COR-L47 (cell line): ENCODE measurements at places on chromosomes 7 and 10.
A peak's percentile ranks its signal among the peaks of the same experiment; 100 is the strongest.

- DNase-seq, result no peak
Measured at GRCh38 chr7:132977234-132977633, 104.7 kb downstream of the CHCHD3 start.

DNA sequence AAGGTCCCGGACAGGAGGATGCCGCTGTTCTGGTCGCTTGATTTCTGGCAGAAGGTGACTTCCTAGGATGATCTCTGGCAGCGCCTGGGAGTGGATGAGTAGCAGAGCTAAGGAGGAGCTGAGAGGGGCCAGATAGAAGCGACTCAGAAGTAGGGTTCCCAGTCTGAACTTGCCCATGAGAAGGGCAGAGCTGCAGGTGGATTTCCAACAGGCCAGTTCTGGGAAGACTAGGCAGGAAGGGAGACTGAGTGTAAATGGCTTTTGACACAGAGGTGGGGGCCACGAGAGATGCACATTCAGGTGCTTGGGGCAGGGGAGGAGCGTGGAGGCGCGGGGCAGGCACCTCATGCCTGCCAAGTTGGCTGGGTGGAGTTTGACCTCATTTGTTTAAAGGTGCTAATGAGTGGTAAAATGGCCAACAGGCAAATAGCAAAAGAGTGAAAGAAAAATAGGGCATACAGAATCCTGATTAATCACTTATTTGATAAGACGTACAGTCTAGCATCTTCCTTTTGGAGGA is 58.8 kb downstream of the SHH start:
- DNase-seq, result no peak

DNA sequence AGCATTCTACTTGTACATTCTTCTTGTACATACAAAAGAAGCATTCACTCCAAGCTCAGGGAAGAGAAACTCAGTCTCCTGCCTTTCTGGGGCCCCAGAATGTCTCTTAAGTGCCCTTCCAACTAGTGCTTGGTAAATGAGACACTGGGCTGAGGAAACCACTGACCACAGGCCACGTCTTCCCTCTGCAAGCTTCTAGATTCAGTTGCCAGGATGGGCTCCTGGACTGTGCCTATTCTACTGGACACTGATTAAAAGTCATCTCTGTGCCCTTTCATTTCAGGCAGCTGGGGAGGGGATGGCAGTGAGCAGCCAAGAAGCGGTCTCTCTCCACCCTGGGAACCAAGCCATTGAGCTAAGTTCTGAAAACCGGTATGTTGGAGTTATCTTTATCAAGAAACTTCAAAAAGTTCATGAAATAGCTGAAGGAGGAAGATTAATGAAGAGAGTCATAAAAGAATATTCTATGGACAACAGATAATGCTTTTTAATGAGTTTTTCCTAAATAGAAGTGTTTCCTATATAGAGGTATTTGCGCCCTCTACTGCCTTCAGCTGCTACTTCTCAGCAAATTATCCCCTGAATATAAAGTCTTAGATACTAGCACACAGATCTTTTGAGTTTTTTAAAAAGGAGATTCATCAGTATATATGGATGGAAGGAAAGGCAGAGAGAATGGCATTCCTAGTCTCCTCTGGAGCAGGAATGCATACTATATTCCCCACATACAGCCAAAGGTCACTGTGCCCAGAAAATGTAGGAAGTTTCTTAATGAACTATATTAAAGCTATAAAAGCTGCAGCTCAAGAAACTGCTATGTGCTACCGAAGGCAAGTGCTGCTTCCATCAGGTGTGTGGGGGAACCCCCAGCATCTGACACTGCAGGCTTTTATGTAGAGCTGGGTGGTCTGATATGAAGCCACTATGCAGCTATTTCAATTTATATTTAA is 8.4 kb upstream of the IFIT1B start:
- no peak for DNase-seq

DNA sequence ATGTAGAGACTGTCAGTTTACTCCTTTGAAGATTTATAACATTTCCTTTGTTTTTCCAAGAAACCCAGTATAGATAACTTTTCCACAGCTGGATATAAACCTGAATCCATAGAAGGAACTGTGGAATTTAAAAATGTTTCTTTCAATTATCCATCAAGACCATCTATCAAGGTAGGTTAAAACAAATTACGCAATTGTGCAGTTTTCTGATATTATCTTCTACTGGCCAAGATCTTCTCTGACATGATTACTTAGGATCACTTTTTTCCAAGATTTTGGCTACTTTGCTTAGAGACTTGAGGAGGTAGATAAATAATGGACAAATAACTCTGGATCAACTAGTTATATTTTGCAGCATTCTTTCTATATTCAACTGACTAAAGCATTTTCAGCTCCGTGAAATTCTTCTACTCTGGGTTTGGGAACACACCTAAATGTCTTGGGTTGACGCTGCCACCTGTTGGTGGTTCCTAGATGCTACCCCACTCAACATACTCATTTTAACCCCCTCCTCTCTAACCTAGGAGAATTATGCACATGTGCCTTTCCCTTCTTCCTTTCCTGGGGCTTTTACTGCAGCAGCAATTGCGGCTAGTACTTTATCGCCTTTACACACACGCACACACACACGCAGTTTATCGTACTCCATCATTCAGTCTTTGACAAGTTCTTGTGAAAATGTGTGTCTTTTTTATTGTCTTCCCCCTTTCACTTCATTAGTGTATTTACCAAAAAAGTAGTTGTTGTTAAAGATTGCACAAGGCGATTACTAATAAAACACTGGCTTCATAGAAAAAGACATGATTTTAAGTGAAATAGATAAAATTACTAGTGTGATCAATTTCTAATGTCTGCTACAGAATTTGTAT is 32.7 kb downstream of the ABCB5 start:
- DNase-seq, result peak; percentile 34

DNA sequence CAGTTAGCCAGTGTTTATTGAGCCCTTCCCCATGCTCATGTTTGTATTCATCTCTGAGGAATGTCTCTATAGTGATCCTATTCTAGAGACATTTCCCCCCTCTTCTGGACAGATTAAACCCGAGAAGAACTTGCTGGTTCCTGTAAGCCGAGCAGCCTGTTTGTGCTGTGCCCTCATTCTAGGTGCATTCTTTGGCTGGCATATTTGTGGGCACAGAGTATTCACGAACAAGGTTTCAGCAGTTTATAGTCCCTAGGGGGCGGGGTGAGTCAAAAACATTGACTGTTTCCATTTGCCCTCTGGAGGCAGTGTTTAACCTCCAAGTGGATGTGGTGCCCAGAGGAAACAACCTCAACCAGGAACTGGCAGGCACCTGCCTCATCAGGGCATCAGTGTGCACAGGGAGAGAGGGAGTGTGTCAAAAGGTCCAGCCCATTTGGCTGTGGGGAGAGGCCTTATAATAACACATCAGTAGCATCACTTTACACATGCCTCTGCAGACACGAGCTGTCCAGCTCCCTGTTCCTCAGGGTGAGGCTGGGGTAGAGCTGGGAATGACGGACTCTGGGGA is 273.3 kb upstream of the LRGUK start:
- peak; percentile 26 for DNase-seq

- DNase-seq, result peak; percentile 65
Measured at GRCh38 chr10:72272689-72273409, 875 bp upstream of the DDIT4 start.

GRCh38 chr7:116315293-116315692 is 105.0 kb downstream of the TES start:
- no peak for DNase-seq

GRCh38 chr7:109834851-109835250 is 1256.1 kb upstream of the LRRN3 start:
- DNase-seq, result no peak

DNA sequence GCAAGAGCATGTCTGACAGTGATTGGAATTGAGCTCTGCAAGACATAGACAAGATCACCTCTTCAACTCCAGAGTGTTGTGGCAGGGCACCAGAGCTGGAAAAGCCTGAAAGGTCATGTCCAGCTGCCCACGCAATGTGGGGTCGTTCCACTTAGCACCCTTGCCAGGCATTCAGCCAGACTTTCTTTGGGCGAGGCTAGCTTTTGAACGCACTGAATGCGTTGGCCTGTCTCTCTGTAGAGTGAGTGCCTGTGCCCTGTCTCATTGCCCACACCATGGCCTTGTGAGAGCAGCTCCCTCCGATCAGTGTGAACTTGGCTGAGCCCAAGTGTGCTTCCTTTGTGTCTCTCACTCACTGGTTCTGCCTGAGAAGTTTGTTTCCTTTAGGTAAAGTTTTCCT is 23.3 kb downstream of the UBTD1 start:
- no peak for DNase-seq

- no peak for DNase-seq
Measured at GRCh38 chr7:47297120-47297519, 284.8 kb downstream of the TNS3 start.

GRCh38 chr10:61918989-61919388 is 17.5 kb downstream of the ARID5B start:
- DNase-seq, result no peak

DNA sequence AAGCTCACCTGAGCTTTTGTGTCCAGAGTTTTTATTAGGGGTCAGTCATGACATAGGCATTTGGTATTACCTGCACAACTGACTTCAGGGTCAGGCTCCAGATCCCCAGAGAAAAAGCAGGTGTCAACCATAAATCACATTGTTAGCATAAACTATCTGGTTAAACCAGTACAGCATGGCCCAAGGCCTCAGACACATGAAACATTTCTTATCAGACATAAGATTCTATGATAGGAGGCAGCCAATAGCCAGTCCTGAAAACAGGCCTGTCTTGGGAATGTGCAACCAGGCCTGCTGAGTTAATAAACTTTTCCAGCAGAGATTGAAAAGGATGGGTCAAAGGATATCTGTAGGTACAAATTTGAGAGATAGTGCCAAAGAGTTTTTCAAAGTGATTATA is 116.1 kb downstream of the TPST1 start:
- no peak for DNase-seq

GRCh38 chr7:34091321-34091917 is 186.1 kb downstream of the BMPER start:
- DNase-seq, result no peak

DNA sequence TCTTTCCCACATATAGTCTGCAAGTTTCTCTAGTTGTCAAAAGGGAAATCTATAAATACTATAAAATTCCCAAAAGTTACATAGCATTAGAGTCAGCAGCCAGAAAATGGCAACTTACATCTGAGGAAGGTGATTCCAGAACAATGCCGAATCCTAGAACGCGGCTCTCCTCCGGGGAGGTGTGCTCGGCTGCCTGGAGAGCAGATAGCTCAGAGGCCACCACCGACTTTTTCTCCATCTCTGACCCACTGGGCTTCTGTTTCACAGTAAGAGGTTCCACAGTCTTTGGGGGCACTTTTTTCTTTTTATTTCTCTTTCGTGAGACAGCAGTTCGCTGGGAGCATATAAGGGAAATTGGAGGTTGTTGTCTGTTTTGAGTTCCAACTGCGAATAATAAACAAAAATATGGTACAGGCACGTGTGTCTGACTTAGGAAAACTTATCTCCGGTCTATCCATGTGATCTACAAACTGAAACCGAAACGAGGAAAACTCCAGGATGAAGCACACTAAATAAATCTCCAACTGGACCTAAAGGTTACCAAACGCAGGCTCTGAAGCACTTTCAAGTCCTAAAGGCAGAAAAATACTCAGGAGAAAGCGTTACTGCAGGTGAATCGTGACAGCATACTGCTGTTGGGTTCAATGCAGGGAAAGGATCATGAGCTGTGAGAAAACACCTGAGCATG is 36.2 kb downstream of the BEND7 start:
- DNase-seq, result no peak

DNA sequence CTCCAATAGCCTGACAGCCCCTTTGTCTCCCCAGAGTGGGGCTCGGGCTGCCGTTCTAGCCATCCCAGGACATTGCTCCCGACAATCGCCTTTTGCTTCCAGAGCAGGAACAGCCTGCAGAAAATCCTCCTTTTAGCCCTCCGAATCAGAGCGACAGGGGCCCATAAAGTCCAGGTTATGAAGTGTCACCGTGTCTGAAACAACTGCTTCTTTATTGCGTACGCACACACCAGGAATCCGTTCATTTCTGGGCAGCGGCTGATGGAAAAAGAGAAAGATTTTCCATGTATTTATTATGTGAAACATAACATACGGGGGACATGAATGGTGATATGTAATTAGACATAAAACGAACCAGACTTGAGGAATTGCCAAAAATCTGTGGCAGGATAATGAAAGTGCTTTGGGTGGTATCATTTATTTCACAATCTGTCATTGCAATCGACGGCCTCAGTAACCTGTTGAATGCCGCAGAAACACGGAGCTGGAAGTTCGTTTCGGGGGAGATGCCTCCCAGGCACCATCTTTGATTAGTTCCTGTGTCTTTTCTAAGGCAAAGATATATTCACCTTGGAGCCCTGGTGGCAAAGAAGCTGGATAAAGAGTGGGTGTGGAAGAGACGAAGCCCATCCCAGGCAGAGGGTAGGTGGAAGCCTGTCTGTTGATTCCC is 48.1 kb downstream of the FAM241B start:
- DNase-seq, result no peak

- DNase-seq, result no peak
Measured at GRCh38 chr7:116673457-116673865, 1.5 kb downstream of the MET start.

- no peak for DNase-seq
Measured at GRCh38 chr10:111890046-111890445, 293.5 kb downstream of the GPAM start.

- DNase-seq, result peak; percentile 18
Measured at GRCh38 chr10:4656576-4657194, 169.3 kb upstream of the AKR1E2 start.

DNA sequence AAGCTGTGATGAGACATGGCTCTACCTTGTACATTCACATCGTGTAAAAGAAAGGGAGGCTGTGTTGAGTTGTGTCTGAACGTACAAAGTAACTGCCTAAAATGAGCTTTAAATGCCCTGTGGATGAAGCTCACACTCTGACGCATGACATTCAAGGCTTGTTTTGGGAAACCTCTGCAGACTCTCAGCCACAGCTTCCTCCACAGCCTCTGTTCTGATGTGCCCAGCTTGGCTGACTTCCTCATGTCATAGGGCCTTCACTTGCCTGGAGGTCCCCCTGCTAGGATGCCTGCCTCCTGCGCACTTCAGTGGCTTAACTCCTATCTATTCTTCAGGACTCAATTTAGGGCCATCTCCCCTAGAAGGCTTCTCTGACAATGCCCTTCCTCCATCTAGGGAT is 230.0 kb upstream of the HABP2 start:
- no peak for DNase-seq

DNA sequence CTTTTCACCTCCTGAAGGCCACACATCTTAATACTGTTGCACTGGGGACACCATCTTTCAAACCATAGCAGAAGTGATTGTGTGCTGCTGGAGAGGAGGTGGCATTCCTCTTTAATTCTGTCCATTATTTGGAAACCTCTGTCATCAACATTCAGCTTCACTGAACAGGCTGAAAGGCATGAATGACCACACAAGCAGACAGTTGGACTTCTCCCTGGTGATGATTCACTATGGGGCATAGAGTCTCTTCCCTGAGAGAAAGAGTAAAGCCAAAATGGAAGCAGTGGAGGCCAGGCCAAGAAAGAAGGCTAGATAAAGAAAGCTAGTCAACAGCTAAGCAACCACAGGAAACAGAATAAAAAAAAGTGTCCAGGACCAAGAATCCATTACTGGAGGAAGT is 113.1 kb upstream of the VSTM2A start:
- no peak for DNase-seq

DNA sequence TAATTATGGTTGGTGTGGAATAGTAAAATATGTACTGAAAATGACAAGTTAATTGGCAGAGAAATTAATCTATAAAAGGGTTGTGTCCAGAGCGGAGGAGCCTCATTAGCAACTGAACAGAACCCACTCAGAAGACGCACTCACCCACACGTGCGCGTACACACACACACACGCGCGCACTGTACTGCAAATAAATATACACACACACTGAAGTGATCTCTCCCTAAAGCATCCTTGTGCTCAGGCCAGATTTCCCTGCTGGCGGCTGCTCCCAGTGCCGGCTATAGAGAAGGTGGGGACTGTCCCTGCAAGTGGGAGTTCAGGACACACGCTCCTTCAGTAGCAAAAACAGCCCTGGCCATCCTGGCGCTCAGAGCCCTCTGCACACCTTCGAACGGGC is 85.2 kb downstream of the CHST15 start:
- DNase-seq, result no peak
